ENCODE measurements at places on chromosomes 13 and 19. TPM values are rescaled to one million over a fixed set of nuclear protein-coding genes. Genes with fewer than 3 reads are reported as not detected.

Gene ZNF665
- polyA plus RNA-seq = 3.9 TPM

Gene ADGRE3
- polyA plus RNA-seq = 0.11 TPM

Gene PEX11G
- 2.3 TPM for polyA plus RNA-seq

Gene ZNF723
- polyA plus RNA-seq = not detected

Gene CABP5
- not detected for polyA plus RNA-seq

Gene SULT2A1
- 0.05 TPM for polyA plus RNA-seq

Gene RNF225
- polyA plus RNA-seq = not detected

Gene IRGQ
- 10.1 TPM for polyA plus RNA-seq

Gene LSR
- polyA plus RNA-seq = 4.1 TPM

Gene DIAPH3
- 6.0 TPM for polyA plus RNA-seq

Gene ELSPBP1
- polyA plus RNA-seq = not detected

Gene LRRC63
- polyA plus RNA-seq = 0.09 TPM

Gene ACER1
- polyA plus RNA-seq = not detected

Gene VMAC
- 2.7 TPM for polyA plus RNA-seq

Gene TSPAN16
- polyA plus RNA-seq = not detected

Gene KASH5
- polyA plus RNA-seq = not detected

Gene URAD
- polyA plus RNA-seq = not detected

Gene RCBTB2
- polyA plus RNA-seq = 23.9 TPM

Gene CRX
- not detected for polyA plus RNA-seq

Gene ITGBL1
- polyA plus RNA-seq = 1.2 TPM

Gene ZSCAN4
- not detected for polyA plus RNA-seq

Gene SRRM5
- polyA plus RNA-seq = 0.42 TPM

Gene C19orf12
- 25.1 TPM for polyA plus RNA-seq

Gene FBXO17
- 27.3 TPM for polyA plus RNA-seq

Gene NLRP4
- not detected for polyA plus RNA-seq

Gene IQCN
- polyA plus RNA-seq = 3.1 TPM

Gene CBY2
- not detected for polyA plus RNA-seq

Gene N4BP2L1
- polyA plus RNA-seq = 4.9 TPM

Gene ERICH6B
- polyA plus RNA-seq = 1.8 TPM

Gene PROZ
- 0.17 TPM for polyA plus RNA-seq

Gene ZNF880
- 14.8 TPM for polyA plus RNA-seq

Gene ZNF154
- polyA plus RNA-seq = 12.0 TPM

All from muscle of leg (tissue), 16 donors.